Jurkat, Clone E6-1 (cell line): ENCODE measurements at places on chromosomes 2 and 18.

- DNase-seq = no peak
Observed at GRCh38 chr2:229043681-229044080, 227.4 kb downstream of the PID1 start.

DNA sequence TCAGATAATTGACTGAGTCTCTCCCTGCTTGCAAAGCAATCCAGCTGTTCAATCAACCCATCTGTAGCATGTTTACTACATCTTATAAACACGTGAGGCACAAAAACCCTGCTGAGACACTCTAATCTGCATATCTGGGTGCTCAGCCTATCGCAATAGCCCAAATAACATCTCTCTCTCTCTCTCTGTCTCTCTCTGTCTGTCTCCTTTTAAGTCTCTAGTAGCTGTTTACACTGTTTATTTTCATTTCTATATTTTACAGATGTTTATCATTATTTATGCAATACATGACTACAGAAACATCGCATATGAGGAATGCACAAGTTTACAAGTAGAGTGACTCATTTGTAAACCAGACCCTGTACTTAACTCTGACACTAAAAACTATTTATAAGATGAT lies 422.1 kb upstream of the DSEL start:
- no peak for DNase-seq

DNA sequence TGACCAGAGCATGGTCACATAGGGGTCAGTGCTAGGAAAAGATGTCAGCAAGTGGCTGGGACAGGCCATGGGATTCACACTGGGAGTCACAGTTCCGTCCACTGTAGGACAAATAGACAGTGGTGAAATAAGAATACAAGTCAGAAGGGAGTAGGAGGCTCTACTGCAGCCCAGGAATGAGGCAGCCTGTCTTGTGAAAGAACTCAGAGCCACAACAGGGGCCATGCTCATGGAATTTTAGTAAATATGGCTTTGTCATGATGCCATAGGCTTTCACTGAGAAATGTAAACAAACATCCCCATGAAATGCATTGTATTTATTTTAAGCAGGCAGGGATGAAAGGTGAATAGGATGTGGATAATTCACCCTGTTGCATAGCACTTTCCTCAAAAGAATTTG lies 504.3 kb downstream of the SOX11 start:
- DNase-seq = no peak

DNA sequence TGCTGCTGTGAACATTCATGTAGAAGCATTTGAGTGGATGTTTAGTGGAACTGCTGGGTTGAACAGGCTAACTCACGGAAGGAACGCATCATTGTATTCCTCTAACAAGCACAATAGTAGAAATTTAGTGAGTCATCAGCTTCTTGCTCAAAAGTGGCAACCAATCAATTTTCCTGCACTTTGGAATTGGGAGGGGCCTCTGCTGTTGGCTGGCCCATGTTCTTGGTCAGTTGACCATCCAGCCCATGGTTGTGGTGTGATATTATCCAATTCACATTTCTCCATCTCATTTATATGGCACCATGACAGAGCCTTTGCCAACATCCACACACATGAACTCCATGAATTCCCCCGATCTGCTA lies 95.0 kb downstream of the TNFRSF11A start:
- DNase-seq = no peak

- DNase-seq = no peak
Observed at GRCh38 chr18:28134774-28135173, 42.2 kb downstream of the CDH2 start.

GRCh38 chr2:54483426-54483825 lies 27.3 kb downstream of the SPTBN1 start:
- no peak for DNase-seq

GRCh38 chr2:81093031-81093430 lies 788.5 kb upstream of the LRRTM1 start:
- DNase-seq = no peak

DNA sequence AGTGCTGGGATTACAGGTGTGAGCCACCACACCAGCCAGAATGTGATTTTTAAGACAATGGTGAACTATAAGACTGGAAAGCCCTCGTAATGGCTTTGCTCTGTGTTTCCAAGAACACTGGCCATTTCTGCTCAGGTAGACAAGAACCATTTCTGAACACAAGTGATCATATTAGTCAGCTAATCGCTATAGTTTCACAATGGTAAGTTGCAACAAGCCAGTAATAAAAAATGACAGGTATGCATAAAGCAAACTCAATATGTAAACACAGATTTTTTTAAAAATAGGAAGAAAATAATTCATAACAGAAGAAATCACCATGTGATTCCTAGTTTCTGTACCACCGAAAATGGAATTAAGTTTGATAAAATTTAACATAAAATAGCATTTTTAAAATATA lies 166.5 kb downstream of the THADA start:
- no peak for DNase-seq

DNA sequence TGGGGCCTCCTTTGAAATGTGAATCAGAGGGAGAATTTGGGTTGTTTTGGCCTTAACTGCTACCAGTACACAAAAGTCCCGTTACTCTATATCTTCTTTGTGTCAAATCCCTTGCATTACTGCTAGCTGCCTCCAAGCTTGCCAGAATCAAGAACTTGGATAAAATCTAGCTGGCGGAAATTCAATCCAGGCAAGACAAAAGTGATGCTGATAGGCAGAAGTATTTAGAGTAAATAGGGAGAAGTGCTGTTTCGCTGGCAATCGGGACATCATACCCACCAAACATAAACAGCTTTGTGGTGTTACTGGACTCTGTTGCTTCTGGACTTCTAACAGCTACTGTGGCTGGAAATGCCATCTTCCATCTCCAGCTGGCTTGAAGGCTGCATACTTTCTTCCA lies 2.5 kb downstream of the IFIH1 start:
- DNase-seq = no peak

GRCh38 chr2:29065068-29065811 lies 9.1 kb downstream of the PCARE start:
- no peak for DNase-seq

DNA sequence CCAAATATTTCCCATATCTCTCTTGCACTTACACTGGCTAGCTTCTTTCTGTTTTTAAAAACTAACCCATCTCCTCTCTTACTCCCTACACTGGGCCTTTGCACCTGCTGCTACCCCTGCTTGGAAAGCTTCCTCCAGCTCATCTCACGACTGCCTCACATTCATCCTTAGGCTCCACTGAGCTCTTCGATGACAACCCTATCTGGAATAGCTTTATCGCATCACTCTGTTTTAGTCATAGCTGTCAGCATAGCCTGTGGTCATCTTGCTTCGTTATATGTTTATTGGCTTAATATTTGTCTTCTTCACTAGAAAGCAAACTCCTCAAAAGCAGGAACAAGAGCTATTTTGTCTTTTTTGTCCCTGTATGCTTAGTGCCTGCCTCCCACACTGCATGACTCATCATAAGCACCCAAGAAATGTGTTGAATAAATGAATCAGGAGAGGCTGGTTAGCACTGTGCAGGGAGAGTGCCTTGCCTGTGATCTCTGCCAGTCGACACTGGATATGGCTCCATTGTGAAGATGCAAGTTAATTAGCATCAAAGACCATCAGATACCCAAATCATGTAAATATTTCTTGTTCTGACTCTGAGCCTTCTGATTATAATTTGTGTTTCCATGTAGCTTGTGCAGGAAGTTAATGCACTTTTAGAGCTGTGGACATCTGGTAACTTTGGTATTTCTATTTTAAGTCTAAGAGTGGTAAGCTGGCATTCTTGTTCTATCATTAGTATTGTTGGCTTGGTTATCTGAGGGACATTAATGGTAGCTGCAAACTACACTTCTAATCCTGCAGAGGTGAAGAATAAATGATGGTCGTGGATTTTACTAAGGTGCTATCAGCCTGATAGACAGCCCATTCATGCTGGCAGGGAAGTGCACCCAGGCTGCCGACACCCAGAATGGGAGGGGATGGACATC lies 10.3 kb upstream of the DYTN start:
- no peak for DNase-seq

DNA sequence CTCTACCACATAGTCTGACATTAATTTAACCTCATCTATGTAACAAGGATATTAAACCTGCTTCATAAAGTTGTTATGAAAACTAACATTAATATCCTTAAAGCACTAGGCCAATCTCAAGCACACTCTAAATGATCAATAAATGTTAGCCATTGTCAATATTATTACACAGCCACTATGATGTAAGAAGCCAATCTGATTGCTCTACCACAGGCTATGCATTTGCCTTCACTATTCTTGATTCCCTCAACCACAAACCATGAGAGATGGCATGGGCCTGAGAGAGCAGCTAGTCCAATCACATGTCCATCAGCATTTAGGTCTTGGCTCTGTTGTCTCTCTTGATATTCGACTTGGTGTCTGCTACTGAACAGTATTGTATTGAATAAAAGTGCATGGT lies 4.2 kb downstream of the SLC25A12 start:
- no peak for DNase-seq

- DNase-seq = no peak
Observed at GRCh38 chr18:5464251-5464650, 79.5 kb downstream of the EPB41L3 start.

GRCh38 chr2:194332799-194333490 lies 1324.1 kb upstream of the SLC39A10 start:
- DNase-seq = peak; percentile 58

DNA sequence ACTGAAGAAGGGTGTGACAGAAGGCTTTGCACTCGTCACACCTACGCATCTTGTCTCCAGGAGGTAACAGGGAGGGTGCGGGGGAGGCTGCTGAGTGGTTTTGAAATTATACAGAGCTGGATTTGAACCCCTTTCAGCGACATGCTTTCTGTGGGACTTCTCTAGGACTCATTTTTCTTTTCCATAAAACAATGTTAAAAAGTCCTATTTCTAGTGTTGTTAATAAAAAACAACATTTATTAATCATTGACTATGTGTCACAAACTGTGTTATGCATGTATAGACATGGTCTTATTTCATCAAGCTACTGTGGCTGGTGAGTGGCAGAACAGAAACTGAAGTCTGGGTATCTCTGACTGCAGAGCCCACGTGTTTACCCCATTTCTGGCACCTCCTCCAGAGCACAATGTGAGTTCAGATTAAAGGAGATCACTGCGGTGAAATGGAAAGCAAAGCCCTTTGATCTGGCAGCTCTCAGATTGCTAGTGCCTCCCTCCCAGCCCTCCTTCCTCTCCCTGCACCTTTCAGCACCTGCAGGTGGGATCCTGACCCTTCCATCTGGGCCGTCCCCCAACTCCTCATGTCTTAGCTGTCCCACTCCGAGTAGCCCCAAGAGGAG lies 315.5 kb upstream of the MYT1L start:
- peak; percentile 95 for DNase-seq

DNA sequence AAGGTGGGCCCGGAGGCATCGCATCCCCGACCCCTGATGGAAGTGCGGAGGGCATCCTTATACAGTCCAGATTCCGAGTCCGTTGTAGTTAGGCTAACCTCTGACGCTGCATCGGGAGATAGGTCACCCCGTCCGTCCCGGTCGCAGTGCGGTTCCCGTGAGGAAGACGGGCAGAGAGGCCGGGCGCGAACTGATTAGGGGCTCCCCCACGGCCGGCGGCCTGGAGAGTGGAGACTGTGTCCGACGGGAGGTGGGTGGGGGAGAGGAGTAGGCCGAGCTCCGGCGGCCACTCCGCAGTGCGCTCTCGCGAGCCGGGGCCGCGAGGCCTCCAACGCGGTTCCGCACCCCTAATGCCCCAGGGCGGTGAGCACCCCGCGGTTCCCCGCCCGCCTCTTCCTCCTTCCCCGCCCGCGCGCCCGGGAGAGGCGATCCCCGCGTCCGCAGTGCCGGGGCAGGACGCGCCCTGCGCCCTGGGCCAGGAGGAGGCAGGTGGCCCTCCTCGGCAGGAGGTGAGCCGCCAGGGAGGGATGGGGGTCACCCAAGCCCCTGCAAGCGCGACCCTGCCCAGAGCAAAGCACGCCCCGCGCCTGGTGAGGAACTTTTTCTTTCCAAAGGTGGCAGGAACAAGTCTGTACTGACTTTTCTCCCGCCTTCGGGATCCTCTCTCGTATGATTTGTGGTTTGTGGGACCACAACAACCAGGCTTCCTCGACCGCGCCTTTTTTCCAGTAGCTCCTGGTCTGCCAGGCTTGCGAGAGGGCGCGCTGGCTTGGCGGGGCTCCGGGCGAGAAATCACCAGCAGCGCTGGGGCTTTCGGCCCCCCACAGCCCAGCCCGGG lies 1.4 kb upstream of the SP5 start:
- DNase-seq = no peak

GRCh38 chr18:37565101-37565976 lies at the start of gene CELF4:
Gene CELF4 (minus strand): TSS chr18:37565798.
- no peak for DNase-seq

DNA sequence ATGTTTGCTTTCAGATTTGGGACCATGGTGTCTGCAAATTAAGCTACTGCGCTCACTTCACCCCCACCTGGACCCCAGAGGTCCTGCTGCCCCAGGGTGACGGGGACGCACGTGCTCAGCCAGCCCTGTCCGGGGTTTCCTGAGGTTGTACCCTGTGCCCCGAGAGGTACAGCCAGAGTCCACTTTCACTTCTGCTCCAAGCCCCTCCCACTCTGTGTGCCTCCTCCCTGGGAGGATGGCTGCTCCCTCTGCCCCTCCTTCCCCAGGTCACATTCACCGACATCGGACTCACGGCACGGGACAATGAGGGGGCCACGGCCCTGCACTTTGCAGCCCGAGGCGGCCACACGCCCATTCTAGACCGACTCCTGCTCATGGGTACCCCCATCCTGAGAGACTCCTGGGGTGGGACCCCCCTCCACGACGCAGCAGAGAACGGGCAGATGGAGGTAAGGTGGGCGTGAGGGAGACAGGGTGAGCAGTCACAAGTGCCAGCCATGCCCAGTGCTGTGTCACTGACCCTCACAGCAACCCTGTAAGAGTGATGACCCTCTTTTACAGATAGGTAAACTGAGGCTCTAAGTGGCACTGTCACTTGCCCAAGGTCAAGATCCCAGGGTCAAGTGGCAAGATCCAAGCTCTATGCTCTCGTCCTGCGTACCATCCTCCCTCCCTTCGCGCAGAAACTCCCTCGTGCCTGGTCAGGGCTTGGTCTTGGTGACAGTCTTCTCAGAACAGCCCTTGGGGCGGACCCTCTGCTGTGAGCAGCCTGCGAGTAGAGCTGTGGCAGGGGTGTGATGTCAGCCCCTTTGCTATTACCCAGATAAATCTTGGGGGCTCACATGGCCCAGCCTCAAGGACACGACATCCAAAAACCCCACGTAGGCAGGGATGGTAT lies 7.6 kb downstream of the ESPNL start:
- DNase-seq = no peak

DNA sequence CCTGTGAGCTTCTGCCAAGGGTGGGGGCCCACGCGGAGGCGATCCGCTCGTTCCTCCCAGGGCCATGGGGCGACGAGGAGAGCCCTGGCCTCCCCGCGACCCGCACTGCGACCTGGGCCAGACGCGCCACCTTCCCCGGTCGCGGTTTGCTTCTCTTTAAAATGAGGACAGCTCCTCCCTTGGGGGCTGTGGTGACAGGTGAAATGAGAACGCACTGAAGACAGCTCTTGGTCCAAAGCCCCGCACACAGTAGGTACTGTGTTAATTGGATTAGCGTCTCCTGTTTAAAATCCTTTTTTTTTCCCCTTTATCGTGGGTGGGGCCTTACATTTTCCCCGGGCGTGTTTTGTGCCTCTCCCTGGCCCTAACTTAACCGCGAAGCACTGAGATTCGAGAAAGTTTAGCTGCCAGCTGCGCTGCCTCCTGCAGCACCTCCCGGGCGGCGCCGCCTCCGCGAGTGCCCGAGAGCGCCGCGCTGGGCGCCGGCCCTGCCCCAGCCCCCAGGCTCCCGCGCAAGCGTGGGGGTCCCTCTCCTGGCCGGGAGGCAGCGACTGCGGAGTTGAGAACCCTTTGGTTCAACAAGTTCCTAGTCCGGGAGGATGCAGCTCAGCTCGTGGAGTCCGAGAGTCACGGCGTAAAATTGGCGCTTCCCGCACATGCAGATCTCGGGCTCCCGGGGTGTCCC lies 1.1 kb downstream of the HPCAL1 start:
- no peak for DNase-seq
